ENCODE measurements at places on chromosomes 16 and 17.

DNA sequence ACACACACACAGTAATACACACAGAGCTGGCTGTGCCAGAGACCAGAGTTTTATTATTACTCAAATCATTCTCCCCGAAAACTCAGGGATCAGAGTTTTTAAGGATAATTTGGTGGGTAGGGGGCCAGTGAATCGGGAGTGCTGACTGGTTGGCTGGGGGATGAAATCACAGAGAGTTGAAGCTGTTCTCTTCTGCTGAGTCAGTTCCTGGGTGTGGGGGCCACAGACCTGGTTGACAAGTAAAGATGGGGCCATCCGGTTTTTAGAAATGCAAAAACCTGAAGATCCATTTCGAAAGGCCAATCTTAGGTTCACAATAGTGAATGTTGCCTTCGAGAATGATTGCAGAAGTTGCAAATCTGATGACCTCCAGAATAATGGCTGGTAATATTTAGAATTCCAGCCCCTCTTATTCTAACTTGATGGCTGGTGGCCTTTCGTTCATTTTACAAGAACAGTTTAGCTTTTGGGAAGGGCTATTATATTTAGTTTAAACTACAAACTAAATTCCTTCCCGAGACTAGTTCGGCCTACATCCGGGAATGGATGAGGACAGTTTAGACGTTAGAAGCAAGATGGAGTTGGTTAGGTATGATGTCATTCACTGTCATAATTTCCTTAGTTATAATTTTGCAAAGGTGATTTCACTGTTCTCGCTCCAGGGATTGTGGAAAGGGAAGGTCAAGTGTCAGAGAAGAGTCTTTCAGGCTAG lies 123.2 kb downstream of the KCNJ18 start:
- DNase-seq = no peak

DNA sequence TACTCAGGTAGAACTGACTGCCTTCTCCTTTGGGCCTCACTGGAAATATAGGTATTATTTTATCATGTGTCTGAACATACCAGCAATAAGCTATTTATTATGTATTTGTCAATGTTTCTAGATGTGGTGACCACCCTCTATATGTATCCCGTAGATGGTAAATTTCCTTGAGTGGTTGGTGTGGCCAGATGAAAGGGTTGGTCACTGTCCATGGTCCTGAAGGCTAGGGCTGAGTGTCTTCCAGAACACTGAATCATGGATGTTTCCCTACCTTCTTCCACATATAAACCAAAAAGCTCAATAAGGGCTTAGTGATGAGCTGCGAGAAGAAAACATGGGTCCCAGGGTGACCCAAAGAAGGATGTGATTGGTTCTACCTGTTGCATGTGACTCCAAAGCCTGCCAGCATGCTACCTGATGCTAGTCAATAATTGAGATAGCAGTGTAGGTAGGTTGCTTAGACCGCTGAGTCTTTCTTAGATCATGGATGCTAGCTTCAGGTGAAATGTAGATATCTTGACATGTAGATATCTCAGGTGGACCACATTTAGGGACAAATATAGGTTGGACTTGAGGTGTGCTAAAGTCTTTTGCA lies 150.3 kb downstream of the ASIC2 start:
- DNase-seq = no peak

- no peak for DNase-seq
Measured at GRCh38 chr17:19019041-19019941, 14.7 kb upstream of the FAM83G start.

GRCh38 chr16:29678691-29679267 lies at the start of gene QPRT:
TSS of gene QPRT (plus strand) at chr16:29679180. CDS start at chr16:29679198, 18 bp downstream.
- DNase-seq = peak; percentile 33

GRCh38 chr17:47776330-47777197 lies 43.5 kb downstream of the TBX21 start:
- DNase-seq = no peak

DNA sequence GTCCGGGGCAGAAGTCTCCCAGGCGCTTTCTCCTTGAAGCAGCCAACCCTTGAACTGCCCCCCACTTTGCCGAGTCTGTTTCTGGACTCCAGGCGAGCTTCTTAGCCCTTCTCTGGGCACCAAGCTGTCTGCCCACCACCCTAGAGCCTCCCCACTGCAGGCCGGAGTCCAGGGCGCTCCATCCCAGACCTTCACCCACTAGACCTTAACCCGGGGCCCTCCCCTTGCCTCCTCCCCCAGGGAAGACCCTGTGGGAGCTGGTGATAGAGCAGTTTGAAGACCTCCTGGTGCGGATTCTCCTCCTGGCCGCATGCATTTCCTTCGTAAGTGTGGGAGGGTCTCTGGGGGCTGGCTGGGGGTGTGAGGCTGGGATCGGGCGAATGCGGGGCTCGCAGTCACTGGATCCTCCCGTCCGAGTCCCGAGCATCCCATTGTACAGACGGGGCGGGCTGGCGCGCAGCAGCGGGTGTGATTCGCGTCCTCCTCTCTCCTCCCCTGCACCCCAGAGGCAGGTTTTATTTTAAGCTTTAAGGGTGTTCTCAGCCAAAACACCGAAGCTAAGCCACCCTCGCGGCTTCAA lies 1.1 kb downstream of the ATP2A1 start:
- no peak for DNase-seq

- DNase-seq = no peak
Measured at GRCh38 chr16:427250-427649, 1.8 kb downstream of the RAB11FIP3 start.

DNA sequence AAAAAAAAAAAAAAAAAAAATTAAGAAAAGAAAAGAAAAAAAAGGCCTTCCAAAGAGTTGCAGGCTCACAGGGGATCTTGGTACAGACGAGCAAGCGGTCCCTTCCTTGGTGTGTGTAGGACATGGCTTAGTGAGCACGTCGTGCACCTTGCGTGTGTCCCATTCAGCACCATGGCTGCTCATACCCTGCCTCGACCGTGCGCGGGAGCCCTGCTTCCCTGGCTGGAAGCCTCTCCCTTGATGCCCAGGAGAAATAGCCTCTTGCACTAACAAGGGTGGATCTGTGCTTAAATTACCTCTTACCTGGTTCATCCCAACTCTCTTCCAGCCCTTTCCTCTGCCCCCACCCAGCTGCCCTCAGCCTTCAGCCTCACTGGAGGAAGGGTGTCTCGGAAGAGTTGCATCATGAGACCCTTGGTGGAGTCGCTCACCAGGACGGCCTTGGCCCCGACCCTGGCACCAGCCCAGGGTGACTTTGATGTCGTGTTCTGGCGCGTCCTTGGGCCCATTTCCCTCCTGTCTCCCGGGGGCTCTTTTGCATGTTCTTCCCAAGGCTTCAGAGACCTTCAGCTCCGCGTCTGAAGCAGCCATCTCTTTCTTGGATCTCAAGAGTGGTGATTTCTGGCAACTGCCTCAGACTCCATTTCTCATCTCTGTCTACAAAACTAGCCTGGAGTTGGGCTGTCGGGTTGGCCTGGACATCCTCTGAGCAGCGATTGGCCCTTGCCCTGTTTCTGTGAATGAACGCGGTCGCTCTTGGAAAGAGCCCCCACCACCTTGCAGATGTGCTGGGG lies 127.2 kb downstream of the CMIP start:
- DNase-seq = no peak

- DNase-seq = no peak
Measured at GRCh38 chr16:70651524-70651923, 5.2 kb downstream of the IL34 start.

DNA sequence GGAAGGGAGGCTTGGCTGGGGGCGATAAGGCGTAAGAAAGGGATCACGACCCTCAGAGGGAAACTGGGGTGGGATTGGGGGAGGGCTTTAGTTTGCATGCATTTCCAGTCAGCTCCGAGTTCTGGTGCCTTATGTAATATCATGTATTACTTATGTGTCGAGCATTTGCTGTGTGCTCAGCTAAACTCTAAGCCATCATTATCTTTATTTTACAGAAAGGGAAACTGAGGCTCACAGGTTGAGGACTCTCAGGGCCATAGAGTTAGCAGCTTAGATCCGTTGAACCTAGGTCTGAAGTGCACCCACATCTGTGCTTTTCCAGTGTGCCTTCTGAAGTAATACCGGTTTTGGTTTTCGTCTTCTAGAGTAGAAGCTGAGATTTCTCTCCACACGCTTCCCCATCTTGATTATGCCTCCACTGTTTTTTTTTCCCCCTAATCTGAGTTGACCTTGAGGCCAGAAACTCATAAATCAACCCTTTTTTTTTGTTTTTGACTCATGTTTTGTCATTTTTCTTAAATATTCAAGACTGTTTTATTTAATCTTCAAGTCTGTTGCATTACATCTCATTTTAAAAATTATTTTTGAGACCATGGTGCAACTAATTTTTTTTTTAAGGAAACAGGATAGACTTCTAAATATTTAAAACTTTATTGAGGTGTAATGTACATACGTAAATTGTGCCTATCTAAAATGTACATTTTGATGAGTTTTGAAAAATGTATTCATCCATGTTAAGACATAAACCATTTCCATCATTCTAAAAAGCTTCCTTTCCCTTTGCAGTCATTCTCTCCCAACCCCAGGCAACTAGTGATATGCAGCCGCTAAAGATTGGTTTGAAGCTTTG lies 741 bp downstream of the CYB5B start:
- DNase-seq = no peak

- DNase-seq = no peak
Measured at GRCh38 chr17:6560496-6560895, 4.1 kb upstream of the PITPNM3 start.

DNA sequence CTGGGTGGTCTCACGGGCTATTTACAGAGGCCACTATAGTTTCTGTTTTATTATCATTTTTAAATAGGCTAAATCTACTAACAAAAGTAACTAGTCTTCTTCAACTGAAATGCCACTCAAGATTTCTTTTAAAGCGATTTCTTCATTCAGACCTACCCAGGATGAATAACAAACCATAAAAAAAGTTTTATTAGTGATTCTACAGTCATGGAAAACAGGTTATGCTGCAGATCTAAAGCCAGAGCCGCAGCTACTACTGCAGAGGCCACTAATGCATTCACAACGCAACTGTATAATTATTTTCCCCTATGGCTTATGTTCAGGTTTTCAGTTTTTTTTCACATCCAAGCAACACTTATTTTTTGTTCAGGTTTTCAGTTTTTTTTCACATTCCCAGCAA lies 136.2 kb upstream of the AXIN2 start:
- DNase-seq = no peak

- DNase-seq = peak; percentile 55
Measured at GRCh38 chr17:72985882-72986720, 106.4 kb downstream of the SLC39A11 start.

- peak; percentile 57 for DNase-seq
Measured at GRCh38 chr16:56866955-56867830, 2.2 kb downstream of the SLC12A3 start.

GRCh38 chr17:9470171-9470570 lies 105.4 kb downstream of the STX8 start:
- DNase-seq = no peak

GRCh38 chr17:44087319-44087718 lies 16.8 kb downstream of the G6PC3 start:
- no peak for DNase-seq

GRCh38 chr16:83680980-83681379 lies 126.8 kb upstream of the HSBP1 start:
- no peak for DNase-seq

GRCh38 chr16:57104706-57105105 lies 12.3 kb downstream of the CPNE2 start:
- no peak for DNase-seq

DNA sequence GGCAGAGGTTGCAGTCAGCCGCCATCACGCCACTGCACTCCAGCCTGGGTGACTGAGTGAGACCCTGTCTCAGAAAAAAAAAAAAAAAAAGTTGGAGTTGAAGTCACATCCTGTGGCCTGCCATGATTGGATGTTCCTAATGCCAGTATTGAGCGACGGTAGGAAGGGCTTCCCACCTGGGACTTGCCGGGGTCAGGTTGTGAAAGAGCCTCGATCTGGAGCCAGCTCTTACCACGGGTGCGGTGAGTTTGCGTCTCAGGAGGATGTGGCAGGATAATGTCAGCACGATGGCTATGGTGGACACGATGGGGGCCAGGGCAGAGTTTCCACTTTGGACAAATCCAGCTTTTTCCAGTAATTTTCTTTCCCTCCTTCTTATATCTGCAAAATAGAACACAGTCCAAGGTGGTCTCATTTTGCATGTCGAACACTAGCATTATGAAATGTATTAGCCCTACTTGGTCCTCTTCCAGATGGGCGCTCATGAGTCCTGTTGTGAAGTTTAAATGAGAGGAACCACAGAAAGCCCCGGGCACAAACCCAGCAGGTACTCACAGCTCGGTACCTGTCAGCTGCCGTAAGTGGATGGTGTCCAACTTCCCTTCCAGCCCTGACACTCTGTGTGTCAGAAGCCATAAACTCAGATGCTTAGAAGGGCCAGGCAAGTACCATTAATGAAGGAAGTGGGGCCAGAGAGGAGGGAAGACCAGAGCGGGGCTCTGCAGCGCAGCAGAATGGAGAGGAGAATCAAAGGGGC lies 22.2 kb downstream of the ABCC12 start:
- DNase-seq = no peak

DNA sequence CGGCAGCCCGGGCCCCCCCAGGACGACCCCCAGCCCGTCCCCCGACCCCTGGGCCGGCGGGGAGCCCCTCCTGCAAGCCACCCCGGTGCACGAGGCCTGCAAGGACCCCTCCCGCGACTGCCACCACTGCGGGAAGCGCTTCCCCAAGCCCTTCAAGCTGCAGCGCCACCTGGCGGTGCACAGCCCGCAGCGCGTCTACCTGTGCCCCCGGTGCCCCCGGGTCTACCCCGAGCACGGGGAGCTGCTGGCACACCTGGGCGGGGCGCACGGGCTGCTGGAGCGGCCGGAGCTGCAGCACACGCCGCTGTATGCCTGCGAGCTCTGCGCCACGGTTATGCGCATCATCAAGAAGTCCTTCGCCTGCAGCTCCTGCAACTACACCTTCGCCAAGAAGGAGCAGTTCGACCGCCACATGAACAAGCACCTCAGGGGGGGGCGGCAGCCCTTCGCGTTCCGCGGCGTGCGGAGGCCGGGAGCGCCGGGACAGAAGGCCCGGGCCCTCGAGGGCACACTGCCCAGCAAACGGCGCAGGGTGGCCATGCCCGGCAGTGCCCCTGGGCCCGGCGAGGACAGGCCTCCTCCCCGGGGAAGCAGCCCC lies 15.6 kb upstream of the ZFPM1 start:
- no peak for DNase-seq

- DNase-seq = no peak
Measured at GRCh38 chr17:41504246-41504977, 1.0 kb downstream of the KRT13 start.

Data from fibroblast of the conjunctiva (primary cell).